Cerebellar cortex (tissue), 1 donor: ENCODE measurements at places on chromosomes 13 and 19.

GRCh38 chr13:40651866-40652587 lies 14.4 kb downstream of the FOXO1 start:
- no peak for DNase-seq

GRCh38 chr19:7973883-7974282 lies 30.4 kb upstream of the TIMM44 start:
- peak; percentile 72 for DNase-seq

DNA sequence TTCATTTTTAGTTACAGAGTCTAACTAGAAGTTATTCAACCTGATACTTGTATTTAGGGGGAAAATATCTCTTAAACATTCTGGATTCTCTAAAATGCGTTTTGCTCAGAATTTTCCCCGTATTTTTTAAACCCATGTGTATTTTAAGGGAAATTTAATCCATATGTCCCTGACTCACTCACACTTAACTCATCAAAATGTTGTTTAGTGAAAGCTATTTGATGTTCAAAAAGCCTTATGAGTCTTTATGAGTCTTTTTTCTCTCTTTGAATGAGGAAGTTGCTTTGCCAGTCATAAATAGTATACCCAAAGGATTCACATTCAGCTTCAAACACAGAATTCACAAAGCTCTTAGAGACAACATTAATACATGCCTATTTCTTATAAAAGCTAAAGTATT lies 16.4 kb downstream of the MAB21L1 start:
- DNase-seq = no peak

DNA sequence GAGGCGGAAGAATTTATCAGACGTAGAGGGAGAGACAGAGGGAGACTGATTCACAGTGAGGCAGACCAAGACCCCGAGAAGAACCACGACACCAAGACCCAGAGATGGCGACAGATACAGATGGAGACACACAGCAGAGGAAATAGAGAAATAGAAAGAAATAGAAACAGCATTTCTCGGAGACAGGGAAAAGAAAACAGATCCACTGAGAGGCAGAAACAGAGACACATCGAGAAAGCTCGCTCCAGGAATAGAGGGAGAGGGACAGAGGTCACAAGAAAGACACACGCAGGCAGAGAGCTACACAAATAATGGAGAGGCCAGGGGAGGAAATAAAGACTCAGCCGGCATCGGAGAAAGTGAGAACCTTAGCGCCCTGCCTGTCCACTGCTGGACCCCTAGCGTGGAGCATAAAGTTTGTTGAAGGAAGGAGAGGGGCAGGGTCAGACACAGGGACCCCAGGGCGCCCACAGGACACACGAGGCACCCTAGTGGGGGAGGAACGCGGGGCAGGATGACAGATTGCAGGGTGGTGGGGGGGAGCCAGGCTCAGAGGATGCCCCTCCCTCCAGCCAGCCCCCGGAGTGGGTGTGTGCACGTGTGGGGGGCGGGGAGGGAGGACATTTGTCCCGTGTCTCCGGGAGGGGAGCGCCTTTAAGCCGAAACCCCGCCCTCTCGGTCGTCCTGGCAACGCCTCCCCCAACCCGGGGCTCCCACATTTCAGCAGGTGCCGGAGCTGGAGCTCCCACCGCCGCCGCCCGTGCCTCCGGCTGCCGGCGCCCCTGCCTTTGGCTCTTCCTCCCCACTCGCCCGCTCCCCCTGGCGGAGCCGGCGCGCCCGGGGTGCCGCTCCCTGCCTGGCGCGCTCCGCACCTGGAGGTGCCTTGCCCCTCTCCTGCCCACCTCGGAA lies at the start of gene PRKCG:
TSS of gene PRKCG (plus strand) at position 716 of the 909 bp plus-strand sequence. CDS start 298 bp downstream, outside the sequence.
- peak; percentile 44 for DNase-seq

- no peak for DNase-seq
Measured at GRCh38 chr19:31339411-31339810, 9.8 kb downstream of the TSHZ3 start.

- DNase-seq = no peak
Measured at GRCh38 chr13:113421673-113422270, 31.5 kb downstream of the ADPRHL1 start.

DNA sequence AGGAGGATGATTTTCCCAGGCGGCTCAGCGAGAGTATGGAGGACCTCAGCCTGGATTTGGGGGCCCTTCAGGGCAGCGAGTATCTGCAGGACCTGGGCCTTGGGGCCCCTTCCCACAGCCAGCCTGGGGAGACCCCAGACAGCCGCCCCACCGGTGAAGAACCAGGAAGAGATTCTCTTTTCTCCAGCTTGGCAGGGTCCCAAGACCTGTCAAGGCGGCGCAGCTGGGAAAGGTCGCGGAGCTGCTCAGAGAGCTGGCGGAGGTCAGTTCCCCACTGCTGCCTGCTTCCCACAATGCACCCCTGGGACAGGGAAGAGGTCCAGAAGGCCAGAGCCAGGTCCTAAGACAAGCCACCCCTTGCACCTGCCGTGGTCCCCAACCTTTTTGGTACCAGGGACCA lies 24.1 kb downstream of the ARHGEF18 start:
- DNase-seq = no peak
